Metanephros (tissue), 2 donors: ENCODE measurements at places on chromosomes 11 and 22. TPM values are rescaled to one million over a fixed set of nuclear protein-coding genes. Genes with fewer than 3 reads are reported as not detected.

Gene SCN4B
- 2.0 TPM for total RNA-seq

Gene MYRF
- 12.7 TPM for total RNA-seq

Gene LRRC56
- total RNA-seq: 1.8 TPM

Gene IFITM10
- 0.35 TPM for total RNA-seq

Gene TMA7B
- 0.12 TPM for total RNA-seq

Gene MRGPRX3
- not detected for total RNA-seq

Gene SYT7
- 7.2 TPM for total RNA-seq

Gene NAALADL1
- total RNA-seq: 20.2 TPM

Gene KDM4E
- not detected for total RNA-seq

Gene CD3D
- total RNA-seq: 1.4 TPM
